ENCODE measurements at places on chromosomes 7 and 10.

GRCh38 chr10:6689036-6689435 lies 109.0 kb upstream of the PRKCQ start:
- DNase-seq, result no peak

- no peak for DNase-seq
Measured at GRCh38 chr7:134750083-134751062, 29.1 kb upstream of the CALD1 start.

GRCh38 chr10:66723608-66724400 lies 202.0 kb upstream of the LRRTM3 start:
- no peak for DNase-seq

GRCh38 chr10:18497806-18498369 lies 153.5 kb downstream of the NSUN6 start:
- no peak for DNase-seq

GRCh38 chr10:59177836-59178235 lies 1.4 kb downstream of the PHYHIPL start:
- no peak for DNase-seq

DNA sequence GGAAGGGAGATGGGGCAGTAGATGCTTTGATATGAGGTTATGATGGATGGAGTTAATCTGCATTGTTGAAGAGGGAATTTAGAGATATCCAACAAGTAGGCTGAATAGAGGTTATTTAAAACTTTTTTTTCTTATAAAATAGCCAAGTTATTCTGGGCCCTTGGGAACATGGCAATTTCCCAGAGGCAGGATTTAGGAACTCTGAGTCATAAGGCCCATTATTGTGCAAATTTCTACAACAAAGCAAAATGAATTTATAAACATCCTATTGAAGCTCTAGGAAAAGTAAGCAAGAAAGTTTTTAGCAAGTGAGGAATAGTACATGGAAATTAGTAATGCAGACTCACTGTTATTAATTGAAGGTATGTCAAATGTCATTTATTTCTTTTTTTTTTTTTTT lies 160.9 kb upstream of the NPY start:
- DNase-seq, result no peak

- DNase-seq, result no peak
Measured at GRCh38 chr10:14128519-14128918, 202.2 kb downstream of the FRMD4A start.

- no peak for DNase-seq
Measured at GRCh38 chr7:110856704-110857103, 234.2 kb upstream of the LRRN3 start.

DNA sequence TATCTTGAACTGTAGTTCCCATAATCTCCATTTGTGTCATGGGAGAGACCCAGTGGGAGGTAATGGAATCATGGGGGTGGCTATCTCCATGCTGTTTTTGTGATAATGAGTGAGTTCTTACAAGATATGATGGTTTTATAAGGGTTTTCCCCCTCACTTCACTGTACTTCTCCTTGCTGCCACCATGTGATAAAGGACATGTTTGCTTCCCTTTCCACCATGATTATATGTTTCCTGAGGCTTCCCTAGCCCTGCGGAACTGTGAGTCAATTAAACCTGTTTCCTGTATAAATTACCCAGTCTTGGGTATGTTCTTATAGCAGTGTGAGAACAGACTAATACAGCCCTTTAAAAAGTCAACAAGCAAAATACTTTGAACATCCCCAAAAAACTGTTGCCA lies 427.7 kb downstream of the HTR7 start:
- no peak for DNase-seq

All from NCI-H345 (cell line).